ENCODE measurements at places on chromosomes 16 and 17. TPM values are rescaled to one million over a fixed set of nuclear protein-coding genes. Genes with fewer than 3 reads are reported as not detected.

DNA sequence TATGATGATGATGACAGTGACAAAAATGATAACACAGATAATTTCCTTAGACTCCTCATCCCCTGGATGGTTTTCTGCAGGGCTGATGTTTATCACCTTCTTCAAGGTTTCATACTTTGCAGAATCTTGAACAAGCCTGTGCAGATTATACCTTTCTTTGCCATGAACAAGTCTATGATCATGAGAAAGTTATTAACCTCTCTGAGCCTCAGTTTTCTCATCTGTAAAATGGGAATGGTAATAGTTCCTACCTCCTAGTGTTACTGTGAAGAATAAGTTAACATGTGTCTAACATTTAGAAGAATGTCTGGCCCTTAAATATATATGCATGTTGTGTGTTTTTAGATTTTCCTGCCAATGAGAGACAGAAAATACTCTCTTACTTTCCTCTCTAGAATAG is 321.8 kb downstream of the SNX29 start:
- ATAC-seq = no peak

- peak; percentile 88 for ATAC-seq
Observed at GRCh38 chr16:88924834-88925539, 52.0 kb downstream of the CBFA2T3 start.

GRCh38 chr17:61402978-61403800 is 3.5 kb downstream of the TBX2 start:
- ATAC-seq = peak; percentile 2

DNA sequence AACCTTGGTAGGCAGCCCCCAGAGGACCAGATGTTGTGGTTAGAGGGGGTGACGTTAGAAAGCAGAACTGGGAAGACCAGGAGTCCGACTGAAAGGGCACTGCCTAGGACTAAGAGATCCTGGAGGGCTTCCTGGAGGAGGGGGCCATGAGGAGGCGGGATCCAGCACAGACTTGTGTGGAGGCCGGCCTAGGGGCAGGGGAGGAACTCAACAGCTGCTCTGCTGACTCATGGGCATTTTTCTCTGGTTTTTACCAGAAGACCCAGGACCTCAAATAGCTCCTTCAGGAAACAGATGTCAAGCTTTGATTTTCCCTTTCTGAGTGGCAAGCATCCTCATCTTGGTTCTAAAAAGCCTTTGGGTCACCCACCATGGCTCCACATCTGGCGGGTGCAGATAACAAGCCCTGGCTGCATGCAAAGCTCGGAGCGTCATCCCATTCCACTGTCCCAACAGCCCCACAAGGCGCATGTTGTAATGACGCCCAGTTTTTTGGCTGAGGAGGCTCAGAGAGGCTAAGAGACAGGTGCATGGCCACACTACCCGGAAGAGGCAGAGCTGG is 29.0 kb downstream of the IL21R start:
- no peak for ATAC-seq

DNA sequence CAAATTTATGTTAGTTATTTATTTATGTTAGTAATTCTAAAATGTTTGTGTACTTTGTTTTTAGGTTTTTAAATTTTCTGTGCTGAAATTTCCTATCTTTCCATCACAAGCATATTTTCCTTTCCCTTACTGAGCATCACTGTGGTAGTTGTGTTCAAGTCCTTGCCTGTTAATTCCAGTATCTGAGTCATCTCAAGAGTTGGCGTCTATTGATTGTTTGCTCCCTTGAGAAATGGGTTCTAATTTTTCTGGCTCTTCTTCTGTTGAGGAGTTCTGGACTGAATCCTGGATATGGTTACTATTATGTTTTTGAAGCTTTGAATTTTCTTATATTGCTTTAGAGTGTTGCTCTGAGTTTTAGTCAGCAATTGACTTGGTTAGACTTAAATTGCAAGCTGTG is 56.3 kb downstream of the GAN start:
- no peak for ATAC-seq

- peak; percentile 14 for ATAC-seq
Observed at GRCh38 chr17:34300652-34301370, 15.3 kb downstream of the CCL11 start.

DNA sequence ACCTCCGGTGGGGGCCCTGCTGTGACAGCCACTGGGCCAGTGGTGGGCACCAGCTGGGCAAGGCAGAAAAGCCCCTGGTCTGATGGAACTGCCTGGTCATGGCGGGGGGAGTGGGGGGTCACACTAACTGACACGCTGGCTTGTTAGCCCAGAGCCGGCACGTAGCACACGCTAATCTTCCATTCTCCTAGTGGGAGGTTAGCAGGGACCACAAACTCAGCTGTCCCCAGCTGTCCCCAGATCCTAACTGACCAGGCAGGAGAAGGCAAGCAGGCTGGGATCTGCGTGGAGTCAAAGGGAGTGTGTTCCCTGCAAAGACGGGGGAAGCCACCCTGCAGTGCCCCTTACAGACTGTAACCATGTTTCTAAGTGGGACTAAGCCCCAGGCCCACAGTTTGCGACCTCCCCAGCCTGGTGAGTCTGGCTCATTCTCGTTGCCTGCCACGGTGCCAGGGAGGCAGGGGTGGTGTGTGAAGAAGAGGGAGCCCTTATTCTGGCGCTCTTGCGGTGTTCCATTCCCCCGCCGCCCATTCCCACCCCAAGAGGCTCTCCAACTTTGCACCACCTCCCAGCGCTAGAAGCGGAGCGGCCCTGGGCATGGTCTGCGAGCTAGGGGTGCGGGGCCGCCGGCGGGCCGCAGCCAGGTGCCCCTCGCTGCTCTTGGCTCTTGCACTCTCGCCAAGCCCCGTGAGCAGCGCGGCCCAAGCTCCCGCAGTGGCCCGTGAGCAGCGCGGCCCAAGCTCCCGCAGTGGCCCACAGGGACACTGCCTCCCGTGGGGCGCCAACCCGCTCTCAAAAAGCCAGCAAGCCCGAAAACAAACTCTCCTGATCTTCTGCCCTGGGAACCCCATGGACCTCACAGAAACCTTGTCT is 12.1 kb upstream of the ZNF423 start:
- ATAC-seq = no peak

The CMTR2 gene
- 17.3 TPM for total RNA-seq

DNA sequence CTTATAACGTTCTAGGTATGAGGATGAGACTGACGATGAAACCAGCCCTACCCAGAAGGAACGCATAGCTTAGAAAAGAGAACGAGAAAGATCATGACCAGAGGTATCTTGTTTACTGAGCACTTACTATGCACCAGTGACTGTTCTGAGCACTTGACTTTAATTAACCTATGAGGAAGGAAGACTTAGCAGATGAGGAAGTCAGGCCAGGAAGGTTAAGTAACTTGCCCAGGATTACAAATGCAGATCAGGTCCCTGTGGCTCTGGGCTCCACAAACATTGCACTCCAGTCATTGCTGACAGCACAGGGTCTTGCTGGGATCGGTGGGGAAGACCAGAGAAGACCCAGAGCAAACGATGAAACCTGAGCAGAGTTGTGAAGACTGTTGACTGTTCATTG is 7.1 kb downstream of the KRT13 start:
- no peak for ATAC-seq
